ENCODE measurements at places on chromosomes 13 and 19.

DNA sequence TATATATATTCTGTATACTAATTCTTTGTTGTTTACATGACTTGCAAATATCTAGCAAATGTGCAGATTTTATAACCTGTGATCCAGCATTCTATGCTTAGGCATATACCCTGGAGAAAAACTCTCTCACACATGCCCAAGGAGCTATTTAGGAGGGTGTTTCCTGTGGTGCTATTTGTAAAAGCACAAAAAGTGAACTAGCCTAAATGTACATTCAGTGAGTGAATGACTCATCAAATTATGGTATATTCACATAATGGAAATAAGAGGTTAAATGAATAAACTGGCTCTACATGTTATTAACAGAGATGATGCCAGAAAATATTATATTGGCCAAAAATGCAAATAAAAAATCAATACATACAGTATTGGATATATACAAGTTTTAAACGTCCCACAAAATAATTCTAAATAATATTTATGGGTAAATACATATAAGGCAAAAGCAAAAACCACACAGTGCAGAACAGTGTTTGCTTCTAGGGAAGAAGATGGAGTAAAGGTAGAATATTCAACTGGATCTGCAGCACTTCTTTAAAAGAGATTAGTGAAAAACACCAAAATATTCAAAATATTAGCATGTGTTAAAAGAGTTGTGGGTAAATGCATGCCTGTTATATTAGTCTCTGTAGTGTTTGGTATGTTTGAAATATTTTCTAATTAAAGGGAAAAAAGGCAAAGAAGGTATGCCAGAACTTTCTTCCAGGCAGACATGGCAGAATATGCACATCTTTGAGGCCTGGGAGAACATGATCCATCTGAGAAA lies 344.7 kb downstream of the KLF5 start:
- DNase-seq, result no peak

- no peak for DNase-seq
Measured at GRCh38 chr19:17737690-17738153, 13.6 kb upstream of the FCHO1 start.

DNA sequence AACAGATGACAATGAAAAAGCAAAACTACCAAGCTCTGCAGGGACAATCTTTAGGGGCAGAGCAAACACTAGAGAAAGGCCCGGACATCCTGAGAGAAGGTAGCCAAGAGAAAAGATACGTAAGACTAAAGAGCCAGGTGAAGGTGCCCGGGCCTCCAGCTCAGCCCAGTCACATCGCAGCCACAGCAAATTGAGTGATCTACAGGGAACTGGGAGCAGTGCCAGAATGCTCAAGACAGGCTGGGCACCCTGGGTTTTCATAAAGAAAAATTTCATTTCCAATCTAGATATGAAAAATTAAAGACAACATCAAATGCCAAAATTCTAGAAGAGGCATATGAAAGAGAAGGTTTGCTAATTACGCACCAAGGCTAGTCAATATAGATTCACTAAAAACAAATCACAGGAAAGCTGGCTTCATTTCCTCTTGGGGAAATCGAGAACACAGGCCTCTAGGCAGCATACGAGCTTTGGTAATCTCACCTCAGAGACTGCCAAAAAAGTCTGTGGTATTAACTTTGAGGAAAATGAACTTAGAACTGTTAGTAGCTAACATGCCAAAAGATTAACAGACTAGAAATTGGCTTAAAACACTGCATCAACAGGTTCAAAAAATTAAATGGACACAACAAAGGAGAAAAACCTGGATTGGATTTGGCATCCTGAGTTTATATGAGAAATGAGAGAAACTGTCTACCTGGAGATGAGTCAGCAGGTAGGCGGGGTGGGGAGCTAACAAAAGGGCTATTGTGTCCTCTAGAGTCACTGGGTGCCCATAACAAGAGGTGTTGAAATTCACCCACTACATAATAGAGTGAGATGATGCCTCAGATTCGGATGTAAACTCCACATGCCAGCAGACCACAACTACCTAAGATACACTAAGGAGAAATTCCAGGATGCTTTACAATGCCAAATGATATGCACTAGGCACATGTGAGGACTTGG lies 6.6 kb downstream of the ANKRD10 start:
- no peak for DNase-seq

DNA sequence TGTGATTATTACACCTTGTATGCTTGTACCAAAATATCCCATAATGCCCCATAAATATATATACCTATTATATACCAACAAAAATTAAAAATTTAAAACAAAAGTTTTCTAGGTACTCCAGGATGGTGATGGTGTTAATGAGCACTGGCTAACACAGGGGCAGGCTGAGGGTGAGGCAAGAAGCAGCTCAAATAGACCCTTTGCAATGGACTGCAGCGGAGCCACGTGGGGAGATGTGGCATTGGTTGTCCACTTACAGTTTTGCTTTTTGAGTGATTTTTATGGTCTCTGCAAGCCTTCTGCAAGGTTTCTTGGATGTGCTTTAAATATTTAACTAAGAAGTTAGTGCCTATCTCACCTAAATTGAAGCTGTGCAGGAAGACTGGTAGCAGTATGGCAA lies 132.9 kb downstream of the RAP2A start:
- no peak for DNase-seq

DNA sequence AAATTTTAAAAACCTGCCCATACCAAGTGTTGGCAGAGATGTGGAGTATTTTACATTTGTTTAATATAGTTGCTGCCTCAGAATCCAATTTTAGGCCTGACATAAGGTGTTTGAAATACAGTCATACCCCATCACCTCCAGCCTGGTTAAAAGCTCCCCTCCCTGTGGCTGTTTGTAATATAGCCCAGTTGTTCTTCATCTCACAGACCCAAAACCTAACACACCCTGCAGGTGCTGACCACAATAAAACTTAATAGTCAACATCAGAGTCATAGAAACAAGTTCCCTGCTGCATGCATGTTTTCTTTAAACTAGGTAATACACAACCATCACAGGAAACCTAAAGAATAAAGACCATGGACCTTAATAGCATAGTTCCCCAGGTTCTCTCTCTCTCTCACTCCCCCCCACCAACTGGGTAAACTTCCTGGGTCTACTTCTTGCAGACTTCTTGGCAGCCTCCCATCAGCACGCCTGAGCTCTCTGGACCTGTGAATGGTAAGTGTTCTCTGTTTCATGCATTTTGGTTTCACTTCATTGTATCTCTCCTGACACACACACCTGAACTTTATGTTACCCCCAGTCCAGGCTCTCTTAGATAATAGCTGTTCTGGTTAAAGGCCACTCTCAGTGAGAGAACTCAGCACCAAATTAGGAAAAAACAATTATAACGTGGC lies 1369.9 kb downstream of the EFNB2 start:
- DNase-seq, result no peak

DNA sequence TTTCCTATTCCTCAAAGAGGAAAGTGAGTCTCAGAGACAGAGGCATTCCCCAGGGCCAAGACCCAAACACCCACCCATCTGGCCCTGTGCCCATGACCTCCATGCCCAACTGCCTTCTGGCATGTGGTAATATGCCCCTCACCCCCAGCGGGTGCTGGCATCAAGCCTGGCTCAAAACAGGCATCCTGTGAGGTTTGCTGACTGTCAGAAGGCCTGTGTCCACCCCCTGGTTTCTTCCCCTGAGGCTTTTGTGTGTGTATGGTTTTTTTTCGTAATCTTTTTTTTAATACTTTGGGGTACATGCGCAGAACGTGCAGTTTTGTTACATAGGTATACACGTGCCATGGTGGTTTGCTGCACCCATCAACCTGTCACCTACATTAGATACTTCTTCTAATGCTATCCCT lies 7.6 kb upstream of the KANK2 start:
- no peak for DNase-seq

GRCh38 chr13:23679220-23679619 lies 109.0 kb downstream of the TNFRSF19 start:
- DNase-seq, result no peak

DNA sequence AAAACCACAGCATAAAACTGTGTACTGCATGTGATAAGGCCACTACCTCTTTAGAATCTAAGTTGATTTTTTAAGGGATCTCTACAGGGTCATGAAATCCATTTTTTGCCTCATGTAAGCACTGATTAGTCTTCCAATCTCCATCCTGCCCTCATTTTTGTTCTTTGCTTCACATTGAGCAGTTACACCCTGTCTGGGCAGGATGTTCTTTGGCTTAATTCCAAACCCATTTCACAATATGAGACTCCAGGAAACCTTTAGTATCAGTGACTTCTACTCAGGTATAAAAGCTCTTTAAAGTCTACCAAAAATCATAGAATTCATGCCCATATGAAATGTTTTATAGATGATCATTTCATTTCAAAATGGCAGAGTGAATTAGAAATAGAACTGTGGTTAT lies 592.6 kb downstream of the TBC1D4 start:
- DNase-seq, result no peak

GRCh38 chr19:48714759-48715675 lies 4.5 kb downstream of the MAMSTR start:
- no peak for DNase-seq

- DNase-seq, result no peak
Measured at GRCh38 chr13:111242585-111242984, 77.9 kb upstream of the TEX29 start.

GRCh38 chr19:43675269-43675879 lies 5.4 kb upstream of the PLAUR start:
- no peak for DNase-seq

DNA sequence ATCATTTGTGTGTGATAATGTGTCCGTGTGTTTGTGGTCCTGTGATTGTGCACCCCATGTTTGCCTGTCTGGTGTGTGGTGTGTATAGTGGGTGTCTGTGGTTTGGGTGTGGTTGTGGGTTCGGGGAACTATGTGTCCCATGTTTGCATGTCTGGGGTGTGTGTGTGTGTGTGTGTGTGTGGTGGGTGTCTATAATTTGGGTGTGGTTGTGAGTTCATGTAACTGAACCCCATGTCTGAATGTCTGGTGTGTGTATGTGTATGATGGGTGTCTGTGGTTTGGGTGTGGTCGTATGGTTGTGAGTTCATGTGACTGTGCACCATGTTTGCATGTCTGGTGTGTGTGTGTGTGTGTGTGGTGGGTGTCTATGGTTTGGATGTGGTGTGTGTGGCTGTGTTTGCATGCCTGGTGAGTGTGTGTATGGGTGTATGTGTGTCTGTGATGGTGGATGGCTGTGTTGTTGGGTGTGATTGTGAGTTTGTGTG lies 11.1 kb upstream of the NFIX start:
- DNase-seq, result no peak

DNA sequence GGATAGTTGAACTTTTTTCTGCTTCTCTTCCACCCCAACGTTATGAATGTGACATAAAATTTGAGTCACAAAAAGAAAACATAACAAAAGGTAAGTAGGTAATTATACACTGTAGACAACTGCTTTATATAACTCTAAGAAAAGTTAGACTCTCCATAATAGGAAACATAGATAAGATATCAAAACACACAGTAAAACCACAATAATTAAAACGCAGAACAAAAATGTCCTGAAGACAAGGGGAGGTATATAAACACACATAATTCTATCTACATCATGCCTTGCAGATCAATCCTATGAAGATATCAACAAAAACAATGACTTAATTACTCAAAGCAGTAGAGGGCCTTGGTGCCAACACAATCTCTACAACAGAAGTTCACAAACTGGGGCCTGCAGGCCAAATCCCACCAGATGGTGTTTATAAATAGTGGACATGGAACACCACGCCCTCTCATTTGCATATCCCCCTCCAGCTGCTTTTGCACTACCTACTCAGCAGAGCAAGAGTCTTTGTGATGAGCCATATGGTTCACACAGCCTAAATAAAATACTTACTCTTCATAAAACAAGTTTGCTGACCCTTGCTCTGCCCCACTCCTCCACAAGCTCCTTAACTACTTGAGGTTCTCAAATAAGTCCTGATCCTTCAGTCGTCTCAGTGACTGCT lies 254.7 kb downstream of the KLF12 start:
- no peak for DNase-seq

GRCh38 chr13:59641261-59641660 lies 522.5 kb downstream of the DIAPH3 start:
- DNase-seq, result no peak

DNA sequence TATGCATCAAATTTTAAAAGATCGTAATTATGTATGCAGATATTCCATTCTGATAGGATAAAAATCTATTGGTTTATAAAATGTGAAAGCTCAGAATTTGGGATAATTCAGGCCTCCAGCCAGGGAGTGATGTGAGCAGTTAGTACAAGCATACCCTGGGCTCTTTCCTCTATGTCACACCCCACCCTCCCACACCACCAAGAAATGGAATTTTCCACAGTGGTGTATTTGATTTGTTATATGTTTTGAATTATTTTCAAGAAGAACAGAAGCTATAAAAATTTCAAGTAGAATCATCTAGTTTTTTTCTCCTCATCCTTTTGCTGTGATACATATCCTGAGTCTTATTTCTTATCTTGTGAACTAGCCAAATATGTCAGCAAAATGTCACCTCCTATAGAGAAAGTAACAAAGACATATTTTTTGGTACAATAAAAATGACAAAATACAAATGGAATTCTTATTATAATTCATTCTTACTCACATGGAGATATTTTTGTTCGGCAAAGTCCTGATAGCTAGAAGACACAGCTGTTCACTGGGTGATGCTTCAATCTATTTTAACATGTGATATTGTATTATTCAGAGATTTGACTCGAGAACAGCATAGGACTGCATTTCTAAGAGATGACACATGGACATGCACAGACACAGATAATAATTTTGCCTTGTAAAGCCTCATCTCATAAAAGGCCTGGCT lies 61.2 kb upstream of the FRY start:
- DNase-seq, result no peak

DNA sequence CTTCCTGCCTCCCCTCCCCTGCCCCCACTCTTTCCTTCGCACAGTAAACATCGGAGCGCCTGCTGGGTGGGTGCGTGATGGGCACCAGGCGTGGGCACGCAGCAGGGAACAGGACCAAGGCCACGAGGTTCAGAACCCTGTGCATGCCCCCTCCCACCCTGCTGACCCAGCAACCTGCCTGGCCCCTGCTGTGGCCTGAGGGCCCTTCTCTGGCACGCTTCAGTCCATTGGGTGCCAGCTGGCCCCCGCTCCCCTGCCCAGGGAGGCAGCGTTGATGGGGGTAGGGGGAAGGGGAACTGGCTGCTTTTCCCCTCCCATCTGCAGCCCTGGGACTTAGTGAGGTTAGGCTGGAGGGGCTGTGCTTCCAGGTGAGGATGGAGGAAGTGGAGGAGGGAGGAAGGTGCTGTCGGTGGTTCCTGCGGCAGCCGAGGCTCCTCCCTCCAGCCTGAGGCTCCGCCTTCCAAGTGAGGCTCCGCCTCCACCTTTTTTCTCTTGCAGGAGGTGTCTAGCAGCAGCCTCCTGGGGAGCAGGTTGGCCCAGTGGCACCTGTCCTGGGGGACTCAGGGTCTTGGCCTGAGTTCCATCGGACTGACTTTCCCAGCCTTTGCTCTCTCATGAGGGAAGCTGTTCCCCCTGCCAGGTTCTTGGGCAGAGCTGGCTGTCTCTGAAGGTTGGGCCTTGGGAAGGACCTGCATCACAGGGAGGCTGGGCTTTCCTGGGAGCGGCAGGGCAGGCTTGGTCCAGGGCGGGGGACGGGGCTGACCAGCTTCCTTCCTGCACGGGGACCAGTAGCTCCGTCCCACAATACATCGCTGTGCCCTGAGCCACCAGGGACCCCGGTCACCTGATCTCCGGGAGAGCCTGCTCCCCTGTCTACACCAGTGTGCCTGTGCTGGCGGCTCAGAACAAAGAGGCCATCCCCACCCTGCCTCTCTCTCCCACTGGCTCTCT lies 7.3 kb downstream of the PIAS4 start:
- no peak for DNase-seq

GRCh38 chr13:93473441-93474270 lies 247.0 kb downstream of the GPC6 start:
- DNase-seq, result no peak

Data from esophagus squamous epithelium (tissue), 5 donors.